Endothelial cell (in vitro differentiated cells): ENCODE measurements at places on chromosomes 6 and 20. TPM values are rescaled to one million over a fixed set of nuclear protein-coding genes. Genes with fewer than 3 reads are reported as not detected.

CPXM1 gene
- total RNA-seq, result 139 TPM

GRCh38 chr20:37538003-37538402 lies 10.3 kb upstream of the BLCAP start:
- H3K27me3 ChIP-seq, result no peaks in the 10 kb centered on the region
- H3K4me1 ChIP-seq, result peaks cover 27% of the 10 kb centered on the region
- no peak for DNase-seq
- H3K4me3 ChIP-seq, result no peak overlapping the region
- no peak overlapping the region for H3K27ac ChIP-seq

RNF39 gene
- total RNA-seq, result not detected

DNA sequence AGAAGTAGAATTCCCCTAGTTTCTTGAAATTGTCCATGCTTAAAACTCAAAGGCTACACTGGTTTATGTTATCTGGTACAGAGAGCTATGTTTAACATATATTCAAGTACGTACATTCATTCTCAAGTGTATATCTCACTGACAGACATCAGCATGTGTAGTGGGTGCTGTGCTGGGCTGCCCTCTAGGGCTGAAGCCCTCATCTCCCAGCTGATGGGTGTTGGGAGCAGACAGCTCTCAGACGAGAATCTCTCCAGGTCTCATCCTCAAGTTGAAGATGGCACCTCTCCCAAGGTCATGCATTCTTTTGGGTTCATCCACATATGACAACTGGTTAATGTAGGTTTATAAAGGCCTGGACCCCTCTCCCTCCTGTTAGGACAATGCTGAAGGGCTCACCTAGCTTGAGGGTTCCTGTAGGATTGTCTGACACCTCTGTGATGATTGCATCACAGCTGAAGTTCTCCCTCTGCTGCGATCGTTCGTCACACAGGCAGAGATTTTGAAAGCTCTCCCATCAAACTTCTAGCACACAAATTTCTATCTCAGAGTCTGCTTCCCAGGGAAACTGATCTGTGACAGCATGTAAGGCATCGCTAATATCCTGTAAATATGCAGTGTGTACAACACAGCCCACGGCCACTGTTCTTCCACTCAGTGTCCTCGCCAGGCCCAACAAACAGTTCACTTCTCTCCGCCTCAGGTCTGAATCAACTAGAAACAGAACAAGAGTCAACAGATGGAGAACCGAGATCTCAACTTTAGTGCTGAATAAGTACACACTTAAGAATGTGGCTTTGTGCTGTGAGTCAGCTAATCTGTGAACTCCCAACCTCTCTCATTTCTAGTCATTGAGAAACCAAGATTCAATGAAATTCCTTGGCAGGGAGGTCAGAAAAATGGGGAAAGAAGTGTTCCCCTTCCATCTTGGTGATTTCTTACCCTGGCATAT lies 43.2 kb downstream of the PREP start:
- H3K27me3 ChIP-seq, result peaks cover 3% of the 10 kb centered on the region
- no peak overlapping the region for H3K27ac ChIP-seq
- H3K4me3 ChIP-seq, result no peak overlapping the region
- no peak for DNase-seq
- peaks cover 18% of the 10 kb centered on the region for H3K36me3 ChIP-seq

DNA sequence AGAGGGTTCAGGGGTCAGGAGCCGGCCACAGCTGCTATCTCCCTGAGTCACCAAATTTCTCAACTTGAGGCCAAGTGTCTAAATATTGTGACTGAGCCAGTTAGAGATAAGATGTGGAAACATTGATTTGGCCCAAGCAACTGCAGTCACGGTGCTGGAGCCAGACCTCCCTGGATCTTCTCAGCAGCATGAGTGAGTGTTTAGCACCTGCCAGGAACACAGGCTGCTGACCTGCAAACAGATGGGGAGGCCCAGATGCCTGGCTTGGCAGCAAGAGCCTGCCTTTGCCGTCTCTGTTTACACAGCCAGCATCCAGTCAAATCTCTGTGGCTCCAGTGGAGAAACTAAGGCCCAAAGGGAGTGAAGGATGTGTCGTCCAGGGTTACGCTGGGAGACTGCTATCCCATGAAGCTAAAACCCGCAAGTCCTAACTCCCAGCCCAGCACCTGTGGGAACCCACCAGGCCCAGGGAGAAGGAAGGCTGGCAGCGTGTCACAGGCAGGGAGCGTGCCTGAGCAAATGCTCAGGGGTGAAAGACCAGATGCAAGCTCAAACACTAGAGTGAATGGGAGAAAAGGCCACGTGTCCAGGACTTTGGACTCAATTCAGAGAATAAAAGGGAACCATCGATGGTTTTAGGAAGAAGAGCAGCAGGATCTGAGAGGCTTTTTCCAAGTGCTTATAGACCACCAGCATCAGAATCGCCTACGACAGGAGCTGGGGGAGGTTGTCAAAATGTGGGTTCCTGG lies 15.9 kb upstream of the PTGIS start:
- no peak overlapping the region for H3K4me3 ChIP-seq
- peaks cover 8% of the 10 kb centered on the region for H3K27me3 ChIP-seq
- no peak for DNase-seq

NOX3 gene
- total RNA-seq, result not detected

GRCh38 chr6:142420802-142421201 lies 119.0 kb downstream of the ADGRG6 start:
- peaks cover 6% of the 10 kb centered on the region for H3K36me3 ChIP-seq
- no peaks in the 10 kb centered on the region for H3K4me1 ChIP-seq
- H3K27ac ChIP-seq, result no peak overlapping the region
- H3K4me3 ChIP-seq, result no peak overlapping the region
- peaks cover 5% of the 10 kb centered on the region for H3K27me3 ChIP-seq

DNA sequence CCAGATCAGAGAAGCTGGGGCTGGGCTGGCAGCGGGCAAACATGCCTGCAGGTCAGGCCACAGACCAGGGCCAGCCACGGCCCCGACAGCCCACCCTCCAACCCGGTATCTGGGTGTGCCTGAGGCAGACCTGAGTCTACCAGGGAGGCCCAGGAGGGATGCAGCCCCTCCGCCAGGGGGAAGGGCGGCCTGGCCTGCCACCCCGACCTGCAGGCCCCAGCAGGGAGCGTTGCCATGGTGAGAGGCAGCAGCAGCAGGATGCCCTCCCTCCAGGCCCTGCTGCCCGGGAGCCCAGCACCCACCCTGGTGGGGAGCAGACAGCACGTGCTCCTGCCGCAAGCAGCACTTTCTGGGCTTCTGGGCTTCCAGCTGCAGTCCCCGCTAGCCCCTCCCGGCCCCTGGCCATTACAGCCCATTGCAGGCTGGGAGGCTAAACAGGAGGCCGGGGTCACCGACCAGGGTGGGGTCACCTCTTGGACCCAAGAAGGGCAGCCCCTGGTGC lies 3.8 kb upstream of the EEF1A2 start:
- DNase-seq, result no peak
- H3K27ac ChIP-seq, result no peak overlapping the region
- H3K4me1 ChIP-seq, result peaks cover 2% of the 10 kb centered on the region
- peaks cover 7% of the 10 kb centered on the region for H3K36me3 ChIP-seq

- peaks cover 10% of the 10 kb centered on the region for H3K27me3 ChIP-seq
- no peak overlapping the region for H3K4me3 ChIP-seq
- H3K4me1 ChIP-seq, result peaks cover 7% of the 10 kb centered on the region
Observed at GRCh38 chr20:62624719-62625453, 17.4 kb upstream of the SLCO4A1 start.

LYRM4 gene
- total RNA-seq, result 39.0 TPM

- H3K4me1 ChIP-seq, result peaks cover 7% of the 10 kb centered on the region
- H3K36me3 ChIP-seq, result no peaks in the 10 kb centered on the region
- H3K27me3 ChIP-seq, result peaks cover 7% of the 10 kb centered on the region
- no peak for DNase-seq
- H3K4me3 ChIP-seq, result no peak overlapping the region
Observed at GRCh38 chr6:6981681-6982322, 126.0 kb upstream of the RREB1 start.

- no peak for DNase-seq
- no peaks in the 10 kb centered on the region for H3K36me3 ChIP-seq
- H3K4me3 ChIP-seq, result no peak overlapping the region
- no peak overlapping the region for H3K27ac ChIP-seq
- H3K4me1 ChIP-seq, result no peaks in the 10 kb centered on the region
- H3K27me3 ChIP-seq, result no peaks in the 10 kb centered on the region
Observed at GRCh38 chr6:141874930-141875602, 257.7 kb upstream of the GJE1 start.

- no peak for DNase-seq
- H3K27me3 ChIP-seq, result peaks cover 4% of the 10 kb centered on the region
- H3K36me3 ChIP-seq, result no peaks in the 10 kb centered on the region
Observed at GRCh38 chr6:163282672-163283071, 131.8 kb upstream of the QKI start.

DNA sequence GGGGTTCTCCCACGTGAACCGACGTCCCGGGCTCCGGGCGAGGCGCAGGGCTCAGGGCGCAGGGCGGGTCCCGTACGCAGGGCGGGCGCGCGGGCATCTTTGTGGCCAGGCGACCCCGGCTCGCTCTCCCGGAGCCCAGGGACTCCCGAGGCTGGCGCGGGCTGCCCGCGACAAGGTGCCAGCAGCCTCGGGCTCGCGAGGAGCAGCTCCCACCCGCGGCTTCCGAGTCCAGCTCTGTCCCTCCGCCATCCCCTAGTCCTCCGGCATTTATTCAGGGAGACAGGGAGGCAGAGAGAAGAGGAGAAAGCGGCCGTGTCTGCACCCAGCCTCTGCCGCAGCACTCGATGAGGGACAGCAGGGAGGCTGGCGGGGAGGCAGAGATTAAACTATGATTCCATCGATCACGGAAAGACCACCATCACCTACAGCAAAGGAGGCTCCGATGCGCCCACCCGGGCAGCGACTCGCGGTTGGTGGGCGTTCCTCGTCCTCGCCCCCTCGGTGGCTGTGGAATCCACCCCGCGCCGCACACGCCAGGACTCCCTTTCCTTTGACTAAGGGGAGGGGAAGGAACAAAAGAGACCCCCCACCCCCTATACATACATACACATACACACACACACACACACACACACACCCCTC lies 1.1 kb downstream of the RGS17 start:
- no peak overlapping the region for H3K27ac ChIP-seq
- H3K4me1 ChIP-seq, result peaks cover 20% of the 10 kb centered on the region
- peaks cover 10% of the 10 kb centered on the region for H3K36me3 ChIP-seq
- peak overlapping the region; percentile 97 for H3K4me3 ChIP-seq

RIPPLY2 gene
- not detected for total RNA-seq

GRCh38 chr20:10468340-10468845 lies 33.3 kb downstream of the SLX4IP start:
- H3K27ac ChIP-seq, result peak overlapping the region; percentile 69
- H3K4me3 ChIP-seq, result peak overlapping the region; percentile 20
- H3K27me3 ChIP-seq, result no peaks in the 10 kb centered on the region
- no peak for DNase-seq
- peaks cover 39% of the 10 kb centered on the region for H3K4me1 ChIP-seq

- H3K36me3 ChIP-seq, result no peaks in the 10 kb centered on the region
- peak; percentile 18 for DNase-seq
- peaks cover 37% of the 10 kb centered on the region for H3K4me1 ChIP-seq
- H3K4me3 ChIP-seq, result no peak overlapping the region
Observed at GRCh38 chr6:14921170-14921569, 324.7 kb upstream of the JARID2 start.

DNA sequence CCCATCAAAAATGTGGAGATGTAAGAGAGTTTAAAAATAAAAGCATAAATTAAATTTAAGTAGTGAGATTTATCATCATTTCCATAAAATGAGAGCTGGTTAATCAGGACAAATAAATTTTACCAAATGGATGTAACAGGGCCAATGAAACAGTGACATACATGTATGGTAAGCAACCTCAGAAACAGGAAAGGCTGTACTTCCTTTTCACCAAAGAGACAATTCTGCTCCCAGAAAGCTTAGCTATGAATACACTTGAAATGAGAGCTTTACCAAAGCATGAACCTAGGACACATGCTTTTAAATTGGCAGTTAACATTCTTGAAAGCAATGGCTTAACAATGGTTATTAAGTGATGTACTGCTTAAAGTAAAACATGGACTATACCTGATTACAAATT lies 12.1 kb upstream of the UBE2J1 start:
- no peak for DNase-seq
- H3K27me3 ChIP-seq, result no peaks in the 10 kb centered on the region
- H3K4me3 ChIP-seq, result no peak overlapping the region

GRCh38 chr6:144647406-144647964 lies 362.4 kb downstream of the UTRN start:
- no peak overlapping the region for H3K4me3 ChIP-seq
- no peak for DNase-seq
- no peaks in the 10 kb centered on the region for H3K27me3 ChIP-seq
- no peaks in the 10 kb centered on the region for H3K4me1 ChIP-seq
- H3K27ac ChIP-seq, result no peak overlapping the region
- H3K36me3 ChIP-seq, result no peaks in the 10 kb centered on the region

GRCh38 chr6:118506071-118506638 lies 41.9 kb upstream of the PLN start:
- no peak overlapping the region for H3K4me3 ChIP-seq
- DNase-seq, result no peak
- peaks cover 14% of the 10 kb centered on the region for H3K36me3 ChIP-seq
- no peaks in the 10 kb centered on the region for H3K27me3 ChIP-seq

DNA sequence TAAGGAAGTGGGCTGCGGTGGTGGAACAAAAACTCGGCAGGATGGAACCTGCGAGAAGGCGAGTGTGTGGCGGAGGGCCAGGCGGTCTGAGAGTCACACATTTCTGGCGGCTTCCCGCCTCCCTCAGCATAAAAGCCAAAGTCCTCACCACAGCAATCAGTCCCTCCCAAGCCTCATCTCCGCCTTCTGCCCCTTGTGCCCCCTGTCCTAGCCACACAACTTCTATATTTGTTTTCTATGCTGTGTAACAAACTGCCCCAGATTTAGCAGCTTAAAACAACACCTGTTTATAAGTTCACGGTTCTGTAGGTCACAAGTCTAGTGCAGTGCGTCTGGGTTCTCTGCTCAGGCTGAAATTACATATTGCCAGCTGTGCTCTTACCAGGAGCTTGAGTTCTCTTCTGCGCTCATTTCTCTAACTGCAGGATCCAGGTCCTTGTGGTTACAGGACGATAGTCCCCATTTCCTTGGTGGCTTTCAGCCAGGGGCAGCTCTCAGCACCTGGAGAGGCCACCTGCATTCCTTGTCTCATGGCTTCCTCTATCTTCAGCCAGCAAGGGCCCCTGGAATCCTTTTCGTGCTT lies 11.7 kb upstream of the SPO11 start:
- DNase-seq, result no peak
- peaks cover 7% of the 10 kb centered on the region for H3K27me3 ChIP-seq
- H3K27ac ChIP-seq, result no peak overlapping the region
- no peaks in the 10 kb centered on the region for H3K36me3 ChIP-seq
